Activated CD4-positive, alpha-beta T cell treated with anti-CD3 and anti-CD28 coated beads, Interleukin-10, Interleukin-2, amounts not matched to agents 100 ng/mL and 50 ng/mL, durations not matched to agents 16 hours and 8 hours (primary cell): ENCODE measurements at places on chromosomes 7 and 10.

DNA sequence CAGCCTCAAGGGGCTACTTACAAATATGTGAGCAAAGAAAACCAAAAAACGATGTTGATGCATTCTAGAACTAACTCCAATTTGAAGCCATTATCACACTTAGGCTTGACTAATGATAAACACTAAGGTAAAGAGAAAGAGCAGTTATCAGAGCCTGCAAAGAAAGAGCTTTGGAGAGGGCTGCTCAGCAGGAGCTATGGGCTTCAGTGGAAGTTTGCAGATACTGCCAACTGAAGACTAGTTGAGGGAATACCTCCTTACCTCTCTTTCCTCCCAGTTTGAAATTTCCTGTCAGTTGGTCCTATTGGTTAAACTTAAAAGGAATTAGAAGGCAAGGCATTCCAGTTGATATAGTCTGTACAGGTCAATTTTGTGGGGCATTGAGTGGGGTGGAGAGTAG, 498.1 kb upstream of the POT1 start:
- no peak for DNase-seq

DNA sequence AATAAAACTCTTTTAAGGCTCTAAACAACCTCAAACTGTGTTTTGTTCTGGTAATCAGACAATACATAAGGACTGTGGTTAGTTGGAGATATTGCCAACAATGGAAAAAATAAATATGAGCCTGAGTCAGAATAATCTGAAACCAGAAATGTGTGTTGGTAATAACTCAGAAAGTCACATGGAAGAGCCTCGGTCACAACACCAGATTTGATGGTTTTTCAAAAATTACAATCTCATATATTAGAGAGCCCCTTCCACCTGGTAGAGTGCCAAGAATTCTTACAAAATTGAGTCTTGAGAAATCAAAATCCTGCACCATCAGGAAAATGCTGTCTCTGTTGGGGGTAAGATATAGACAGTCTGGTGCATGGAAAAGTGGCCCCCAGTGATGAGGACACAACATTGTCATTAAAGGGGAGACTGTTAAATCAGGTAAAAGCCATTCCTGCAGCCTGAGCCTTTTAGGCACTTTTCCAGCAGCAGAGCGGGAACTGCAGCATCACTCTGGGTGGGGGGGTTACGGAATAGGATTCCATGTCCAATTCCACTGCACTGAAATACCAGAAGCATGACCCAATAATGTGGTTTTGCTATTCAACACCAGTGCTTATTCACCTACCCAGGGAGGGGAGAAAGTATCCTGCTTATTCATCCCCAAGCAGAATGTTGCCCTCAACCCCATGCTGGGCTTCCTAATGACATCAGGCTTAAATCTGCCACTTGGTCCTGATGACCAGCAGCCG, 9.5 kb upstream of the ADAM12 start:
- DNase-seq, result no peak

GRCh38 chr10:26612151-26612915, 85.2 kb upstream of the PDSS1 start:
- DNase-seq, result no peak

DNA sequence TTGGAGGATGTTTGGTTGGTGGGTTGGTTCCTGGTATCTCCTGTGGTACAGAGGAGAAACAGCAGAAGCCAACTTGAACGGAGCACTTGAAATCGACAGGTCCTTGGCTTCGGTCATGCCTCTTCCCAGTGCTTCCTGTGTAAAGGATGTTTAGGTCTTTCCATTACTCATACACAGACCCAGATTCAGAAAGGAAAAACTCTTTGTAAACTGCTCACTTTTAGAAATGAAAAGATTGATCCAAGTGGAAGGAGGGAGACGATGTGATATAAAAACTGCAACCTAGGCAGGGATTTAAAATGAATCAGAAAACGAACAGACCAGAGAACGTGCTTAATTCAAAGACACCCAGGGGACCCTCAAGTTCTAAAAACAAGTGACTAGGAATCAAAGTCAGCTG, 338.4 kb downstream of the GALNT17 start:
- DNase-seq, result no peak

- DNase-seq, result no peak
These were observed 23.9 kb upstream of the TFAM start for GRCh38 chr10:58361353-58361752.

GRCh38 chr7:34086064-34086463, 180.7 kb downstream of the BMPER start:
- DNase-seq, result no peak

DNA sequence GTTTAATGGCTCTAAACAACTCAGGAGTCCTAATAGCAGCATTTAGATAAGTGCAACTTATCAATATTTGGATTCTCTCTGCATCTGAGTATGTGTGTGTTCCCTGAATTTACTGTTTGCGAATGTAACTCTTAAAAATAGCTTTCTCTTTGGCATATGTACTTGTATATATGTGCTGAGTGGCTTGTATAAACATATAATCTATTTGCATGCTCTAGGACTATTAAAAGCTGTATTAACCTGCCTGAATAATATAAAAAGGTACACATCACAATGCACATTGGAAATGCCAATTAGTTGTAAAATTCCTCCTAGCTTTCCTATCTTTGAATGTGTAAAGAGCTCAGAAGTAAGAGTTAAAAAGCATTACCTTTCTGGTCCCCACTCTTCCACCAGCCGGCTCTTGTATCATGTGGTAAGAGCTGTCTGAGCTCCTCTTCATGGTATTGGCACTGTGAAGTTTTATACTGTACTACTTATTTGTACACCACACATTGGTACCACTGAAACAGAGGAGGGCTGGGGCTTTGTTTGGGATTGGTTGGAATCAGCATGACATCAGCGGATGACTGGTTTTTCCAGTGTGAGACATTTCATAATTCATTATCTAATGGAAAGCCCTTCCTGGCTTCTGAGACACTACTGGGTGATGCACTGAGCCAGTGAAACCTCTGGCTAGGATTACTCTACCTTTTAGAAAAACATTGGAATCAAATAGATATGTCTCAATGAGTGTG, at the start of gene INHBA:
TSS of gene INHBA (minus strand) at position 456 of the 737 bp plus-strand sequence. CDS start 2,716 bp downstream, outside the sequence.
- DNase-seq, result no peak

DNA sequence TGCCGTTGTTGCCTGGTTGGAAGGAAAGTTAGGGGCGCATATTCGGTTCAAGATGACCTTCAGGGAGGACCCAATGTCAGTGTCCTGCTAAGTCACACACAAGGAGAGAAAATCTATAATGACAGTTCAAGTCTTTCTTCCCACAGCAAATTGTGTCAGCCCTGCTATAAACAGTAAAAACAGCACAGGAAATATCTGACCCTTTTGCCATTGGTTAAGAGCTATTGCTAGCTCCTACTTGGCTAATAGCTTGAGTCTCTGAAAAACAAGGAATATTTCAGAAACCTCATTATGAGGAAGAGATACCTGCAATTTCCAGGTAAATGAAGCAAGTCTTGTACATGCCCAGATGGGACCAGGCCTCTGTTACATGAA, 175.6 kb downstream of the SKIDA1 start:
- no peak for DNase-seq

- DNase-seq, result no peak
These were observed 5.0 kb downstream of the FOXP2 start for GRCh38 chr7:114419441-114420272.

GRCh38 chr7:42902331-42902730, 9.5 kb downstream of the C7orf25 start:
- no peak for DNase-seq

GRCh38 chr7:80596933-80597517, 41.4 kb upstream of the CD36 start:
- DNase-seq, result no peak

DNA sequence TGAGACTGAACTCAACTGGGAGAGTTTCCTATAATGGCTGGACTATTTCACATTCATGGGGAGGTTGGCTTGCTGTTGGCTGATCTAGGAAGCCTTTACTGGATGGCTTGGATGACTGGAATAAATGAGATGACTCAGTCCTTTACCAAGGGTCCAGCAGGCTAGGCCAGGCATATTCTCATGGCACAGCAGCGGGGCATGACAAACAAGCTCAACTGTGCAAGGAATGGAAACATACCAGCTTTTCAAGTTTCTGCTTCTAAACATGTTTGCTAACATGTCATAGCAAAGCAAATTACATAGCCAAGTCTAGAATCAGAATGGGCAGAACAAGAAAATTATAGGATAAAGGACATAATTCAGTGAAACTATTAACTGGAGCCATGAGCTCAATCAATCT, 46.8 kb upstream of the CRTAC1 start:
- DNase-seq, result no peak

GRCh38 chr7:8591289-8591688, 157.9 kb downstream of the NXPH1 start:
- no peak for DNase-seq

DNA sequence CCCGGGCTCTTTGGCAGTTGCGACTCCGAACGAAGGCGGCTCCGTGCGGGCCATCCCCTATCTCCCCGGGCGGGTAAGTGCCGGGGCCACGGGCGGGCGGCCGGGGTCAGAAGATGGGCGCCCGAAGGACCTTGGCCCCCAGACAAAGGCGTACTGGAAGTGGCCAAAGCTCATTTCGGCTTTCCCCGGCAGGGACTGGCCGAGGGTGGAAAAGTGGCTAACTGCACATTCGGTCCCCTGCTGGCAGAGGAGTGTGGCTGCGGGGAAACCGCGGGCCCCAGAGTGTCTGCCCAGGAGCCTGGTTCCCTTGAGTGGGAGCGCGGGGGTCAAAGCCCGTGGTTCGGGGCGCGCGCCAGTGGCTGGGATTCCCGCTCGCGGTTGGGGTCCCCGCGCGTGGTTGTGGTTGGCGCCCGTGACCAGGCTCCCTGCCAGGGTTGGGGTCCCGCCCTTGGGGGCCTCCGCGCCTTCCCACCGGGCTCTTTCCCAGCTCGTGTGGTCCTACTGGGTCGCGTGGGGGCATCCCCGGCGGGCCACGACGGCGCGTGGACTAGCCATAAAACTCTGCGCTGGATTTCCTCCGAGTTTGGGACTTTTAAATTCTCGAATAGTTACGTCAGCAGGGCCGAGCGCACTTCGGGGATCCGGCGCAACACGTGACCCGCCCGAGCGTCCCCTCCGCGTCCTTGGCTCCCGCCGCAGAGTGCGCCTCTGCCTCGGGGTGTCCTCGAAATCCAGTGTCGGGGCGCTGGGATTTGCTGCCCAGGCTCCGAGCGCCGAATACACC, 124.4 kb downstream of the TACC2 start:
- peak; percentile 19 for DNase-seq

GRCh38 chr7:96004578-96004977, 232.2 kb downstream of the DYNC1I1 start:
- DNase-seq, result no peak

DNA sequence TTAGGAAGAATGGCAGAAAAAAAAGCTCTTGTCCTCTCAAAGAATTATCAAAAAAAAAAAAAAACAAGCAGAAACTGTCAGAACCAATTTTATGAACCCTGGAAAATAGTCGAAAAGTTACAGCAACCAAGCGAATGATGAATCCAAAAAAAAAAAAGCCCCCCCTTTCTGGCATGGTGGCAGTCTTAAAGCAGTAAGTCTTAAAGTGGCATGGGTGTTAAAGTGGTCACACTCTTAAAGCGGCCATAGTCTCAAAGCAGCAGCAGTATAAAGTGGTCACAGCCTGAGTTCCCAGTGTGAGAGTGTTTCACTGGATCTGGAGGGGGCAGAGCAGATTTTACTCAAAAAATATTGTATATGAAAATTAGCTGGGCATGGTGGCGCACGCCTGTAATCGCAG, 96.8 kb upstream of the RAB18 start:
- no peak for DNase-seq

DNA sequence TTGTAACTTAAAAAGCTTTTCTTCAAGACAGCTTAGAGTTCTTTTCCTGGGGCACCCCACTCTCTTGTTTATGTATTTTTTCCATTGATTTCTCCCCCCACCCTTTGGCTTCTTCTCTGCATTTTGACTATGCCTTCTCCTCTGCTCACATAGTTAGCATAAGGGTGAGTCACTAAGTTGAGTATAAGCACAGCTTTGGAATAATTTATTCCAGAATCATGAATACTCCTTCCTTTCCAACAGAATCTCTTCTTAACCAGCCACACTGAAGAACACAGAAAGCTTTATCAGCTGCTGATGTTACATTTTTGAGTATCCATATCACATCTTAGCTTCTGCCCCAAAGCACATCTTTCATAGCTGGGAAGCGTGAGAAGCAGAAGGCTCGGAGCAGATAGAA, 449.5 kb upstream of the MKI67 start:
- no peak for DNase-seq

DNA sequence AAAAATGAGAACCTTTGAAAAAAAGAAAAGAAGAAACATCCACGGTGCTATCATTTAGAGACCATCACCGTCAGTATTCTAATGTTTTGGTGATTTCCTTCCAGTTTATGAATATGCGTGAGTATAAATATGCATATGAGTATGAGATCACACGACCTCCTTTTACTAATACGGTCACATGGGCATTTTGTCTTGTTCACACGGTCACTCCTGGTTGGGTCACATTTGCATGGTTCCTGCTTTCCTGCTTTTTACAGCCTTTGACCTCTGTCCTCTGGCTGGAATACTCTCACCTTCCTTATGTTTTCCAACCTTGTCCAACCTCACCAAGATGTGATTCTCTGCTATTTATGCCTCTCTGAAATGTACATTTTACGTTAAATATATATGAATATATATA, 25.3 kb upstream of the LMTK2 start:
- DNase-seq, result no peak

GRCh38 chr7:103129702-103130549, 19.0 kb downstream of the NAPEPLD start:
- DNase-seq, result no peak

- DNase-seq, result no peak
These were observed 178.1 kb downstream of the CDC14C start for GRCh38 chr7:49102411-49102810.

- DNase-seq, result no peak
These were observed 51.8 kb upstream of the CHST3 start for GRCh38 chr10:71912431-71912830.

GRCh38 chr10:103967448-103968071, 620 bp downstream of the SLK start:
- DNase-seq, result peak; percentile 29

- no peak for DNase-seq
These were observed 128.9 kb downstream of the NRCAM start for GRCh38 chr7:108327353-108327752.

GRCh38 chr7:151226560-151226874, 488 bp downstream of the ABCF2 start:
- no peak for DNase-seq

- DNase-seq, result peak; percentile 21
These were observed 70.3 kb upstream of the NANOS1 start for GRCh38 chr10:118958984-118959925.

- DNase-seq, result no peak
These were observed 117.9 kb downstream of the ADCY1 start for GRCh38 chr7:45692031-45692430.

GRCh38 chr7:116197360-116197759, 13.0 kb upstream of the TES start:
- no peak for DNase-seq

GRCh38 chr10:49298983-49299815, at the start of gene C10orf71:
TSS of gene C10orf71 (plus strand) at chr10:49299170. CDS start at chr10:49322546, 23,376 bp downstream.
- no peak for DNase-seq

- DNase-seq, result peak; percentile 48
These were observed 82.9 kb downstream of the KIAA1549 start for GRCh38 chr7:138898255-138898654.

DNA sequence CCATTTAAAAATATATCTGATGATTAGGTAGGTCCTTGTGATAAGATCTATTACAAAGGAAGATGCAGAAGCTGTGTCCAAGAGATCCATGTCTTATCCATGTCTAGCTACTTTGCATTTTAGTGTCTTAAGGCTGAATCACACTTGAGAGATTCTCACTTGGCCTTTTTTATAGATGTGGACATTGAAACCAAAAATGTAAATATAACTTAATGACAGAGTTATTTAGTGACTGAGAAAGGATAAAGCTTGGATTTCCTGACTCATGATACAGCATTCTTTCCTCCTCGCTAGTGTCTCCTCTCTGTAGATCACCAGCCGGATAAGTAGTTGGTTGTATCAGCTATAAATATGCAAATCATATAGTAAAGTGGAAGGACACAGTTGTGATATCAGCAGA, 23.3 kb downstream of the INHBA start:
- DNase-seq, result no peak
